ENCODE measurements at places on chromosomes 6 and 20.

DNA sequence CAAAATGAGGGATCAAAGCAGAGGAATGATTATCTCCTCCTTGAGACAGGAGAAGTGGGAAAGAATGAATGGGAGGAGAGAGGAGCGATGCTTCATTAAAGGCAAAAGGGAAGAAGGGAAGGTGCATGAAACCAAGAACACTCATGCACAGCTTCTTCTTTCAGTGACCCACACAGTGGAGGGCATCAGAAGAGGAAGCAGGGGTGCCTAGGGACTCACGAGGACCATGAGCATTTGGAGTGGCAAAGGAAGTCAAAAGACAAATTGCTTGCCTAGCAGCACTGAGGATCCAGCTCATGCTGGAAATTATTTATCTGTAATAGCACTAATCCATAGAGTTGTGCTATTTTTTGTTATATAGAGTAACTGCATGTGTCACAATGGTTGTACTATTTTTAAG, 66.1 kb downstream of the SMLR1 start:
- no peak for DNase-seq

- peak; percentile 84 for DNase-seq
Observed at GRCh38 chr6:26233649-26234420, 131.2 kb upstream of the BTN3A2 start.

DNA sequence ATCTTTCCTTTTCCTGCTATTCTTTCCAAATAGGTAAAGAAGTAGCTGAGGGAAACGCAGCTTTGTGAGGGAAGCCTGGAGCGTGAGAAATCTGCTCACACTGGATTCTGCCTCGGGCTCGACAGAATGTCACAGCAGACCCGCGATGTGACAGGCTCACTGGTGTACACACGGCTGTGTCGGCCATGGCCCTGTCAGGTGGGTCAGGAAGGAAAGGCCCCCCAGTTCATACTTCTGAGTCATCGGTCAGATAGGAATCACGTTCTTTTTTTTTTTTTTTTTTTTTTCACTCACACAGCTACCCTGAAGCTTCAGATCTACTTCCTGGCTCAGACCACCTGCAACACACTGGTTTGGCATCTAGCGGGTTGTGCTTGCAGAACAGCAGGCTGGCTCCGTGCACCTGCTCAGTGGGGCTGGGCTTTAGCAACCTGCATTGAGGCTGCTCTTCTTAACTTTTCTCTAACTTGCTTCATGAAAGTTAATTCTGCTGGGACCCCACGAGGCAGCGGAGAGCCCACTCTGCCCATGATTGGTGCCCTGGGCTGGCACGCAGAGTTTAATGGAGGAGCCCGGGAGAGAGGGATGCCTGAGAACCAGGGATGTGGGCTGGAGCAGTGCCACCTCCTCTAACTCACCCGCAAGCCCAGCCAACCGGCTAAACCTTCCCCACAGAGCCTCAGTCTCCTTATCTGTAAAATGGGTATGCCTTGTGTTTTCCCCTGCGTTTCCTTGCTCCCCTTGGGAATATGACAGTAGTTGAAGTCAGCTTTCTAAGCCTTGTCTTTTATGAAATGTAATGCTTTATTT, 61.5 kb upstream of the FNDC1 start:
- DNase-seq: peak; percentile 39

GRCh38 chr20:41405436-41405835, 38.8 kb upstream of the EMILIN3 start:
- DNase-seq: no peak

- no peak for DNase-seq
Observed at GRCh38 chr6:3592371-3592941, 135.6 kb upstream of the SLC22A23 start.

DNA sequence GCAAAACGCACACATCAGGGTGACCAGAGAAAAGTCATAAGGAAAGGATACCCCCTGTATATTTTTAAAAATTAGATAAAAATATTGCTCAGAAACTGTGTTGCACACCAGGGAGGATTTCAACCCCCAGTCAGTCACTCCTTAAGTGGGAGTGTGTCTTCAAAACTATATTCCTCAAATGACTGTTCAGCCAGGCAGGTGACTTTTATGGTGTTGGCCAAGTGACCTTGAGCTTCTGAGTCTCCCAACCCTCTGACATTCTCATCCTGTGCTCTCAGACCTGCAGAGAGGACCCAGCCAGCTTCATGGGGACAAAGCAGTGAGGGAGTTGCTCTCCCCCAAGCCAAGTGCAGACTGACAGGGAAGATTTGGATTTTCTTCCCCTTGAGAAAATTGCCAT, 311.9 kb upstream of the JARID2 start:
- DNase-seq: no peak

DNA sequence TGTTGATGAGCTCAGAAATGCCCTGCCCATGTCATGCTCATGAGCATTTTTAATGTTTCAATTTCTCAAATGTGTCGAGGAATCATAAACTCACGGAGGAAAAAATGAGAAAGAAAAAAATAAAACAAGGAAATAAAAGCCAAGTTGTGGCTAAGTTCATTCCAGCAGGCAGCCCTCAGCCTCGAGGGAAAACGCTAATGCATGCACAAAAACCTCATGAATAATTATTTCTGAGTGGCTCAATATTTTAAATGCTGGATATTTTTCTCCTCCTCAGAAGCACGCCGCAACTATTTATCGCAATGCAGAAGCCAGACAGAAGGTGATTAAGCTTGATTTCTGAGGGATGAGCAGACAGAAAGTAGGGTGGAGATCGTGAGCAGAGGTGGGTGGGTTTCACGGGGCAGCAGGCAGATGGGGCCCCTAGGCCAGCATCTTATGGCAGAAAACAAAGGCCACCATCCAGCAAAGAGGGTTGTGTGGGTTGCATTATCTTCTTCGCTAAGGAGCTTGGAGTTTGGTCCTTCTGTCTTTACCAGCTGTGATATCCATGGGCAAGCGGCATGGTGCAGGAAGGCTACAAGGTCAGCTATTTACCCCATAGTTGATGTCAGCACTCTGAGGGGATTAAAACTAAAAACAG, 151.5 kb upstream of the LRFN2 start:
- DNase-seq: no peak

- DNase-seq: no peak
Observed at GRCh38 chr6:11833626-11834592, 55.3 kb upstream of the ADTRP start.

DNA sequence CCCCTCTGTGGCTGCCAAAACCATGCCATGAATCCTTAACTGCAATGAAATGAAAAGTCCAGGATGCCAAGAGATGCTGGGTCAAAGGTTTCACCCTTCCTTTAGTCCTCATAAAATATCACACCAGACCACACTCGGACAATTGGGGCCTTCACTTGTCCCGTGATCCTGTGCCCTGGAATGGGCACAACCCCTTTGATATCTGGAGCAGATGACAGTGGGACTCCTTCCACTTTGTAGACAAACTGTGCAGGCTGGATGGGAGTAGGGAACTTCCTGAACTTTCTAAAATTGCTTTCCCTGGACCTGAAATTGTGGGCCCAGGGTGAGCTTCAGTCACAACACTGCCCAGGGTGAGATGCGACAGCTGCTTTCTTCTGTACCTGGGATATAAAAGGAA, 9.6 kb upstream of the BPIFB6 start:
- no peak for DNase-seq

- no peak for DNase-seq
Observed at GRCh38 chr6:105497549-105497948, 94.7 kb upstream of the PREP start.

GRCh38 chr6:26476896-26477295, 19.1 kb downstream of the BTN2A1 start:
- DNase-seq: no peak

GRCh38 chr20:16707674-16708073, 22.2 kb upstream of the SNRPB2 start:
- DNase-seq: no peak

DNA sequence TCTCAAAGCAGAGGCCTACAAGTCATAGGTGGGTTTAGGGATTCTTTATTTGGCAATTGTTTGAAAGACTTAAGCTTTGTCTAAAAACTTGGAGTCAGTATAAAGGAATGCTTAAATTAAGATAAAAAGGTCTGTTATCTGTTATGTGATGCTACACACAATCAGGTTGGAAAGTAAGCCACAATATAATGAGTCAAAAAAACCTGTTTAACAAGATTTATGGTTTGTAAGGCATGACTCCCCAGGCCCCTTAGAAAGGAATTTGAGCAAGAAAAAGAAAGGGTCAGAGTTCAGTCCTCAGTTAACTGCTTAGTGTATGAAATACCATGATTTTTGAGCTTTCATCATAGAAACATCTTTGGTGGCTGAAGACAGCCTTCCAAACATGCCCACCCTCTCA, 66.8 kb upstream of the HMGN3 start:
- no peak for DNase-seq

GRCh38 chr6:21955053-21955595, 341.7 kb downstream of the PRL start:
- DNase-seq: no peak

GRCh38 chr6:85463621-85464259, 13.9 kb downstream of the NT5E start:
- DNase-seq: no peak
